ENCODE measurements at places on chromosomes 12 and 14.

DNA sequence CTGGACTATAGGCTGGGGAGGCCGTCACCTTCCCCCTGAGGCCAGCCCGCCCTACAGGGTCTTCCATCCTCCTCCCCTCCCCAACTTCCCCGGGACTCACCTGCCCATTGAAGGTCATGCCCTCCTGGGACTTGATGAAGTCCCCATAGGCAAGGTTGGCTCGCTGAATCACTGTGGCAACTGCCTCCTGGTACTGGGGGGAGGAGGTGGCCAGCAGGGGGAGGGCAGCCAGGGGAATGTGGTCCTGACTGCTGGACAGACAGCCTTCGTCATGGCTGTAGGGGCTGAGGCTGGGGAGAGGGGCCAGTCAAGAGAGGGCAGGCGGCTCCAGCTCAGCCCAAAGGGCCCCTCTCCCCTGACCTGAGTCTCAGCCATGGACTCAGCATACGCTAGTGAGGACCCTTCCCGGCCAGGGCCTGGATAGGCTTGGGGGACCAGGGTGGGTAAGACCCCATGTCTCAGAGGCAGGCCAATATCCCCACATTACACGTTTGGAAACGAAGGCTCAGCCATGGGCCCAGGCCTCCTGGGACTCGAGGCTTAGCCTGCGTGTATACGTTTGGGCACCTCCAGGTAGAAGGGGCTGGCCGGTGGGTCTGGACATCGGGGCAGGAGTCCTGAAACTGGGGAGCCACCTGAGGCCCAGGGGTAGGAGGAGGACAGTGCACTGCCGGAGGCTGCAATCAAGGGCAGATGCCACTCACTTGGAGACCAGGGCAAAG, 16.3 kb downstream of the ARL6IP4 start:
- no peak for DNase-seq

GRCh38 chr14:41642367-41642766, 35.7 kb downstream of the LRFN5 start:
- peak; percentile 72 for DNase-seq

DNA sequence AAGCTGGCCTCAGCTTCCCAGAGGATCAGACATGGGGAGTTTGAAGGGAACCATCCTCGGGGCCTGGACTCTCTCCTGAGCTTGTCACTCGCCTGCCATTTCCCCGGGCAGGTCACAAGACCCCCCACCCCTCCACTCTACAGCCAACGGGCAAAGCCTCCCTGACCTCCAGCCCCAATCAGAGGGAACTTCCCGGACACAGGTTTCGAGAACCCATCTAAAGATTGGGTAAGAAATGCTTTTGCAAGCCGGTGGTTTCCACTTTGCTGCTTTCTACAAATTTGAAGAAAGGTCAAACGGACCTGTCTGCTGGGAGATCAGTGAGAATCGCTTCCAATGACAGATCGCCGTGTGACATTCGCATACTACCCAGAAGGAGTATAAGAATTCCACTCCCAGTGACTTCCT, 89.6 kb downstream of the SCARB1 start:
- DNase-seq: no peak

- no peak for DNase-seq
Measured at GRCh38 chr14:104289507-104289906, 151.1 kb downstream of the KIF26A start.

DNA sequence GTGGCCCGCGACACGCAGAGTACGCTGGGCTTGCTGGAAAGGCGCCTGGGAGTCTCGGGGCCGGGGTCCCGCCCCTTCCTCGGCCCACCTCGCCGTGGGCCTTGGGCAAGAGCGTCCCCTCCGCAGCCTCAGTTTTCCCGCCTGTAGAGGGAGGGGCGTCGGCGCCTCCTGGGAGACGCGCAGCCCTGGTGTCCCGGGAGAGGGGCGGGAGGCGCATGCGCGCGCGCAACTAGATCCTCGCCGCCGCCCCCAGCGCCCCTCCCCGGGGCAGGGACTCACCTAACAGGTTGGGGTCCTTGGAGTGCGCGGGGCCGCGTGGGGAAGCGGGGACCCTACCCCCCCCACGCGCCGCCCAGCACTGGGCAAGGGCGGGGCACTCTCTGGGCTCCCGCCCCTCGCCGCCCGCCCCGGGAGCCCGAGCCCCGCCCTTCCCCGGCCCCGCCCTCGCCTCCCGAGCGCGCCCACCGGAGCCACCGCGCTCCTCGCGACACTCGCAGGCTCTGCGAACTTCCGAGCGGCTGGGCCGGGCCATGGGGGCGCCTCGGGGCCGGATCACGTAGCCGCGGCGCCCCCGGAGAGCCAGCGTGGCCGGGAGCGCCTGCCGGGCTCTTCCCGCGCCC, at the start of gene KIF26A:
KIF26A (plus strand) TSS at position 490 of the 620 bp plus-strand sequence. CDS start 136 bp downstream, outside the sequence.
- DNase-seq: peak; percentile 87

DNA sequence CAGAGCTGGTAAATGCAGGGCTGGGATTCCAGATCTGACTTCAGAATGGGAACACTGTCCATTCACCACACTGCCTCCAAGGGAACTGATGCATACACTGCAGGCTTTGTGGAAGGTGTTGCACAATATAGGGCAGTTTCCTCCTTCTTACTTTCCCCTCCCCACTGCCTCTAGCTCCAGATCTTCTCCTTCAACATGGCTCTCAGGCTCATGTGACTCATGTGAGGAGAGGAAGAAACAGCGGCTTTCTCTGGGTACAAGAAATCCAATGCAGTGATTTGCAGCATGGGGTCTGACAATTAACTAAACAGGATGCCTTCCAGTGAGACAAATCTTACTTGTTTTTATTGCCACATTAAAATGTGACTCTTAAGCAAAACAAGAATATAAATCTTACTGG, 447.6 kb upstream of the CCDC196 start:
- DNase-seq: no peak

DNA sequence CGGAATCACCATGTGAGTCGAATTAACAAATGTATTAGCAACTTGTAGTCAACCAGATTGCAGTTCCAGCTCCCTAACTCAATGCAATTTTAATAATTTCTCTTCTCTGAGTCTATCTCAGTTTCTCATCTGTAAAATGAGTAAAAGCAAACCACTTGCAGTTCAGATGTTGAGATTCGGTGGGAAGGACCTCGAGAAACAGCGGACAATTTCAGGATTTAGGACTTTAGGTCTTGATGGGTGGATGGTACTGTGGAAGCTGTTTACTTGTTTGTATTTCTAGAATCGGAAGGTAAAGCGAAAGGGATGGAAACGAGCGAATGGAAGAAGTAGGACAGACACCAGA, 510 bp upstream of the TTC8 start:
- DNase-seq: no peak

- peak; percentile 55 for DNase-seq
Measured at GRCh38 chr14:47674543-47675465, 601 bp downstream of the MDGA2 start.

Measured in NCI-H524 (cell line).